ENCODE measurements at places on chromosomes 1 and 21.
A peak's percentile ranks its signal among the peaks of the same experiment; 100 is the strongest.

- no peak for DNase-seq
Measured at GRCh38 chr1:59258412-59259032, 38.4 kb upstream of the FGGY start.

DNA sequence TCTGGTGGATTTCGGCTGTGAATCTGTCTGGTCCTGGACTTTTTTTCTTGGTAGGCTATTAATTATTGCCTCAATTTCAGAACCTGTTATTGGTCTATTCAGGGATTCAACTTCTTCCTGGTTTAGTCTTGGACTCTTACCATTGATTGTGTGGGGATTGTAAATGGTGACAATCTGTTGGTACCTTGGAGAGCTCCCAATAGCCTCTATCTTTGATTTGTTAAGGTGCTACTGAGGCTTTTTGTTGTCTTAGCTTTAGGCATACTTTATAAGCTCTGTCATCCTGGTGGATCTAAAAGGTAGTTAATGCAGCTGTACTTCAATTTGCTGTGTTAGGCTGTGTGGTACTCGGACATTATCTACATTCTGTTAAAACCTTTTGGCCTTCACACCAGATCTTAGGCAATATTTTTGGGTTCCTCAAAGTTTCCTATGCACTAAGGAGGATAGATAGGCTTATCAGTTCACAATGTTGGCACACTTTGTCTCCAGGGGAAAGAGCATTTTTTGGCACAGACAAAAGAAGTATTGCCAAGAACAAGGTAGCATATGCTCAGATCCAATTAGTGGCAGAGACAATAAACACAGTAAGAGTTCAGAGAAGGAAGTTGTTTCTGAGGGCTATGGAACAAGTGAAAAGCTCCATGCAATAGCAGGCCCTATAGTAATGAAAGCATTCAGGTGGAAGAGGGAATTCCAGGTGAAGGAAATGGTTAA, 230.4 kb downstream of the PDE4B start:
- DNase-seq, result no peak

DNA sequence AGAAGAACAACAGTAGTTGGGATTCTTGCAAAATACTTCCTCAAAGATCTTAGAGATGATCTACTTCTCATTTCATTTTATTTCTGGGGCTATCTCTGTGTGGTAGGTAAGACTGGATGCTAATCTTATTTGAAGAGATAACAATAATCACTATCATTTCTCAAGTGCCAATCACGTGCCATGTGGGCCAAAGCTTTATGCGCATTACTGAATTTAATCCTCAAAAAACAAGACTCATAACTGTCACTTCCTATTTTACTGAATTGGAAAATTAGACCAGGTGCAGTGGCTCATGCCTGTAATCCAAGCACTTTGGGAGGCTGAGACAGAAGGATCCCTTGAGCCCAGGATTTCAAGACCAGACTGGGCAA, 121.7 kb downstream of the KCNN3 start:
- no peak for DNase-seq

DNA sequence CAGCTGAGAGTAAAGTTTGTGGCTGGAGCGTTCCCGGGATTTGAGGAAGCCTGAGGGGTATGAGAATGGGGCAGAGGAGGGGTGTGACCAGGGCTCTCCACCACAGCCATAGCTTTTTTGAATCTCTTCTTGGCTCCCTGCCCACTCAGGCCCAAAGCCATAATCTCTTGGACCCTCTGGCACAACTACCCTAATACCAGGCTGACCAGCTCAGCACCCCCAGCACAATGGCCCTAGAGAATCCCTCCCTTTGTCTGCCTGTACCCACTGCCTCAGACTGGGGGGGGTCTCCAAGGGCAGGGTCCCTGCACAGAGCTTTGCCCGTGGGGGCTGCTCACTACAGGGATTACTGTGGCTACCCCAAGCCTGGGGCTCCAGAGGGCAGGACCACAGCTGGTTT, 7.5 kb downstream of the DENND4B start:
- DNase-seq, result no peak

DNA sequence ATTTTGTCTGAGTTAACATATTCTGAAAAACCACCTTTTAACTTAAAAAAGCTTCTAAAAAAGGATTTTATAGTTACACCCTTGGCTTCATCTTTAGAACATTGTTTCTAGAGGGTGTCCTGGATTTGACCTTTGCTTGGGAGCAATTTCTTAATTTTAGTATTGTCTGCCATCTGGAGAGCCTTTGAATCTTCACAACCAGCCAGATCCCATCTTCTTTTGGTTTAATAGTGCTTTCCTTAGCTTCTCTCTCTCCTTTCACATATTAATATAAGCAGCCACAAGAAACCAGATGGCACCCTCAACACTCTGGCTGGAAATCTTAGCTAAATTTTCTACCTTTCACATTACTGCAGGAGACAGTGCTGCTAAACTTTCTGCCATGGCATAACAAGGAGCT, 76.5 kb upstream of the TSPAN2 start:
- no peak for DNase-seq

- DNase-seq, result no peak
Measured at GRCh38 chr21:41477641-41478318, 30.2 kb downstream of the TMPRSS2 start.

DNA sequence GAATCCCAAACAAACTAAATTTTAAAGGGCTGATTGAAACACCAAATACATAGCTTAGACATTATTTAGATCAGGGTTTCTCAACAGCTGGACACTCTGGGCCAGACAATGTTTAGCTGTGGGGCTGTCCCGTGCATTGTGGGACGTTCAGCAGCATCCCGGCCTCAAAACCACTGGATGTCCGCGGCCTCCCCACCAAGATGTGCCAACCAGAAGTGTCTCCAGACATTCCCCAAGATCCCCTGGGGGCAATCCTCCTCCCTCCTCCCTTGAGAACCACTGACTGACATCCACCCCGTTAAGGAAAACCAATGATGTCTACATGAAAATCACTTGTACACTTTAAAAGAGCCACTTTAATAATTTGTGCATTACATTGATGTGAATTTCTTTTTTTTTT, 38.4 kb downstream of the CLSTN1 start:
- no peak for DNase-seq

DNA sequence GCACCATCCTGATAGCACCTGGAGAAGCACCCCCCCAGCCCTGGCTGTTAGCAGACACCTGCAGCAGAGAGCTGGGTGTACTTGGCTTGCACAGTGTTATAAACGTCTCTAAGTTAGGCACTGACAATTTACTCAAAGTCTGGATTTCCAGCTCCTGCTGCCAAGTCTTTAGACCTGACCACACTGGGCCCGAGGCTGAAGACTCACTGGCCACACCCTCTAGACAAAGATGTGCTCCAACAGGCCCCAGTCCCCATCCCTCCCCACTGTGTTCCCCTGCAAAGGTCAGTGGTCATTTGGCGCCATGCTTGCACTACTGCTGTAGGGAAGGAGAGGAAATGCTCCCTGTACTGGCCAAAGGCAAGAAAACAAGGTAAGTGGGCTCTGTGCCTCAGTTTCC, 31.1 kb downstream of the PADI6 start:
- no peak for DNase-seq

DNA sequence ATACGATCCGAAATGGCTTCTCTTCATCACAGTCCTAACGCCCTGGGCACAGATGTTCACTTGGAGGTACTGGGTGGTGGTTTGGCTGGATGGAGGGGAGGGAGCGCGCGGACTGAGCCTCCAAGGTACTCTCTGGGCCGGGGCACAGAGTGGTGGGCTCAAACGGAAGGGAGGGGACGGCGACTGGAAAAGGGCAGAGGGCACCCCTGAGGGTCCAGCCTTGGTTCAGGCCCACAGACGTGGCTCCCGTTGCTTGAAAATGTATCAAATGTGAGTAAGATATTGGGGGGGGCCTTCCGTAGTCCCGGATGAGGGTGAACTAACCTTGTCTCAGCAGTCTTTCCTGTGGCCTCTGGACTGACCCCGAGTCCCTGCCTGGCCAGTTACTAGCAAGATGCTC, 463 bp downstream of the IL12RB2 start:
- DNase-seq, result no peak

- peak; percentile 32 for DNase-seq
Measured at GRCh38 chr1:160675641-160676410, 29.0 kb upstream of the SLAMF1 start.

DNA sequence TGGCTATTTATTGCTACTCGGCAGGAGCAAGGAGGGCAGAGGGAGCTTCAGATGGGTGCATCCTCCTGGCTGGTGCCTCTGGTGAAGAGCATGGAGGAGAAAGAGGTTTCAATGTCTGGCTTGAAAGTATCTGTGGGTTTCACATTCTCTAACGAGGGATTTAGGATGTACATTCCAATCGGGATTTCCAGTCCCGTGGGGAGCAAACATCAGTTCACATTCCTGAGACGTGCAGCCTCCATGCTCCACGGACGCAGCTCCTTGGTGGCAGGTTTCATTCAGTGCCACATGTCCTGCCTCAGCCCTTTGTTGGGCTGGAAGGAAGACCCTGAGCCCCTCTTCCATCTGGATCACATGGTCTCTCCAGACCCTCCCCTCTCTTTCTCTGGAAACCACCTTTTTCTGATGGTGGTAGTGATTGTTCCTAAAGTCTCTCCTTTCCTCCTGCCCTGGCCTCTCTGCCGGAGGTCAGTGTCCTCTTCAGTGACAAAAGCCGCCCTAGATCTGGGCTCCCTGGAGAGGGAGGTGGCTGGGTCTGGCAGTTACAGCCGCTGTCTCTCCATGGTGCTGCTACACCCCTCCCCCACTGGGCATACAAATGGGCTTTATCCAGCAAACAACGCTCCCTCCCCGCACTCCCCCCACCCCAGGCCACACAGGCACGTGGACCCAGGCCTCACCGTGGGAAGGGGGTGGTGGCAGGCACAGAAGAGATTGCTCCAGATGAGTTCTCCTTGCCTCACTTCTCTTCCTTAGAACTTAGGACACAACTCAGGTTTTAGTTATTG, 826 bp upstream of the CA14 start:
- DNase-seq, result no peak

- no peak for DNase-seq
Measured at GRCh38 chr1:214537219-214537618, 14.2 kb downstream of the PTPN14 start.
